ENCODE measurements at places on chromosomes 2 and 18. TPM values are rescaled to one million over a fixed set of nuclear protein-coding genes. Genes with fewer than 3 reads are reported as not detected.

The CFC1 gene
- not detected for total RNA-seq

The MTIF2 gene
- 44.6 TPM for total RNA-seq

DNA sequence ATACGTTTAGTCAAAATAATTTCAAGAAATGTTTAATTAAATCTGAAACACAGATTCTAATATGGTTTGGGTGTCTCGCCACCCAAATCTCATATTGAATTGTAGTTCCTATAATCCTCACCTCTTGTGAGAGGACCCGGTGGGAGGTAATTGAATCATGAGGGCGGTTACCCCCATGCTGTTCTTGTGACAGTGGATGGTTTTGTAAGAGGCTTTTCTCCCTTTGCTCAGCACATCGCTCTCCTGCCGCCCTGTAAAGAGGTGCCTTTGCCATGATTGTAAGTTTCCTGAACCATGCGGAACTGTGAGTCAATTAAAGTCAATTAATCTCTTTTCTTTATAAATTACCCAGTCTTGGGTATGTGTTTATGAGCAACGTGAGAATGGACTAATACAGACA lies 1045.1 kb upstream of the POU3F3 start:
- no peak for DNase-seq

DNA sequence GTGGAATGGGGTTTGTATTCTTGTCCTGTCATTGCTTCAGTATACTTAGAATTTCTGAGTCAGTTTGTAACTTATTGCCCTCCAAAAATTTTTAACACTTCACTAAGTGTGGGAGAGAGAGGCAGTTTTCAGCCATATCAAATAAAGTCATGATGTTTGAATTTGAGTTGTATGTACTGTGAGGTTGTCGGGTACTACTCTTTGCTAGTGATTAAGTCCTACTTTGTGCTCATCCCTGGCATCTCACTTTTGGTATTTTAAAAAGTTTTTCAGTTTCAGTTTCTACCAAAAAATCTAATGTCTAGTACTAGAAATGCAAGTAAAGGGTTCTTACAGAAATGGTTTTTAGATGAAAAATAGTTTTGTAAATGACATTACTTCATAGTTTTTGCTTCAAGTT lies 40.7 kb downstream of the EIF5B start:
- no peak for DNase-seq

- DNase-seq = no peak
Observed at GRCh38 chr2:42510608-42511243, 16.9 kb upstream of the KCNG3 start.

DNA sequence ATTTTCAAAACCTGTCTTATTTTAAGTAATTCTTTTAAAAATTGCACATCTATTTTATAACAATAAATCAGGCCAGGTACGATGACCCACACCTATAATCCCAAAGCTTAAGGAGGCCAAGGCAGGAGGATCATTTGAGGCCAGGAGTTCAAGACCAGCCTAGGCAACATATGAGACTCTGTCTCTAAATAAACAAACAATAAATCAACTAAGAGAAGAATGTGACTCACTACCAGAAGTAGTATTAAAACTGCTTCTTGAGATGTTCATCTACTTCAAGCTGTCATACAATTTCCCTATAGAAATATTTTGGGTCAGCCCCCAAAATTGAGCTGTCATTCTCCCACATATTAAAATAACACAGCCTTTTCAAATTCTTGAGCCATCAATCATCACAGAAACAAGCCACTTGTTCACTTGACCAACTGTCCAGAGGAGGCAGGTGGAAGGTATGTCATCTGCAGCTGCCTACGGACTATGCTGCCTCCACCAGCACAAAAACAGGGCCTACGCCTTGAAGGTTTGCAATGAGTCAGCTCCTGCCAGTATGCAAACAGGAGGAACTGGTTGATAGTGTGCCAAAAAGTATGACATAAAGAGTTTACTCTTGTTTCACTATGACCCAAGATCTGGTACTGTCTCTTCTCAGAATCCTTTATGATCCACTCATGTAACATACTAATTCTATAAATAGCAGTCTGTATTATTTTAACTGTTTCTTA lies 33.6 kb downstream of the KIDINS220 start:
- DNase-seq = peak; percentile 79

GRCh38 chr2:65450393-65450792 lies 18.0 kb upstream of the SPRED2 start:
- no peak for DNase-seq

DNA sequence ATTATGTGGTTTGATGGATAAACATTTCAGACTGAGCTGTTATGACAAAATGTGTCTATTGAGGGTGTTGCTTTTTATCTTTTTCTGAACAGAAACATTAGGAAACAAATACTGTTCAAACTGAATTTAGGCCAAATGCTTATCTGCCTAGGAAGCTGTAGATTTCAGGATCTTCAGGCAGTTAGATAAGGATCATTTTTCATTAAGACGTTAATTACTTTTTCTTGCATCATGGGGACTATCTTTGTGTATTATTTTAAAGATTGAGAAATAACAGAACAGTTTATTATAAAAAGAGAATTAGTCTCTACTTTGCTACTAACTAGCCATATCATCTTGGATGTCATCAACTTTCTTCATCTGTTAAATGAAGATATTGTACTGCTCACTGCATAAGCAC lies 107.5 kb downstream of the TTC27 start:
- DNase-seq = no peak

GRCh38 chr18:29074147-29074546 lies 897.2 kb upstream of the CDH2 start:
- DNase-seq = no peak

- DNase-seq = no peak
Observed at GRCh38 chr2:239881561-239882320, 143.4 kb downstream of the NDUFA10 start.

GRCh38 chr2:218786133-218786532 lies 4.2 kb downstream of the CYP27A1 start:
- no peak for DNase-seq

The ANKRD29 gene
- total RNA-seq = 4.3 TPM

DNA sequence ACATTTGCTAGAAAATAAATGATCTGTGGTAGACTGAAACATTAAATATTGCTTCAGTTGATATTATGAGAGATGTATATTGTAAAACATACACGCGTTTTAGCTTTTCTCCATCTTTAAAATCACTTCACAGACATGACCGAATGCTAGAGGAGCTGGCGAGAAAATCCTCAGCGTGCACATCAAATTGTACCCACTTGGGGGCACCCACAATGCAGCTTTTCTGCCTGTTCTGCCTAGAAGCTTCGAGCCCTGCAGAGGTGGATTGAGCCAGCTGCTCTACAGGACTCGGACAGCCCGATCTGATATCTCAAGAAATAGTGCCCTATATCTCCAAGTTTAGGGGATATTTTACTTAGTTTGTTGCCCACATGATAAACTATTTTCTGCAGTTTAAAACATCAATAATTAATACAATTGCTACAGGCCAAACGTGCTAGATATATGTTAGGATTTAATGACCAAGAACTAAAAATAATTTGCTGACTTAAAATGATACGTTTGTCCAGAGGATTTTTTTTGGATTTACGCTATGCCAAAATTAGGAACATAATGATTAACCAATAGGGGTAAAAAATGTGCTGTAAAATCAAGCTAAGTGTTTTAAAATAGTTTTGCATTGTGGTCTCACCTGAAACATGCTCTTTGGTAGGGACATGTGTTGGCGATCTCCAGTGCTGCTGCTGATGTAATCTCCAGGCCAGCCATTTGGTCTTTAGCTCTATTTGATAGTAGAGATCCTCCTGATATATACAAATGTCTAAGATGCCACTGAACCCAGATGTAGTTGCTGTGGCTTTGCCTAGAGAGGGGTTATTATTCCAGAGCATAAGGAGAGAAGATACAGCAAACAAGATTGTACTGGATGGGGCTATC lies 22.3 kb upstream of the ATP5MC3 start:
- peak; percentile 48 for DNase-seq

DNA sequence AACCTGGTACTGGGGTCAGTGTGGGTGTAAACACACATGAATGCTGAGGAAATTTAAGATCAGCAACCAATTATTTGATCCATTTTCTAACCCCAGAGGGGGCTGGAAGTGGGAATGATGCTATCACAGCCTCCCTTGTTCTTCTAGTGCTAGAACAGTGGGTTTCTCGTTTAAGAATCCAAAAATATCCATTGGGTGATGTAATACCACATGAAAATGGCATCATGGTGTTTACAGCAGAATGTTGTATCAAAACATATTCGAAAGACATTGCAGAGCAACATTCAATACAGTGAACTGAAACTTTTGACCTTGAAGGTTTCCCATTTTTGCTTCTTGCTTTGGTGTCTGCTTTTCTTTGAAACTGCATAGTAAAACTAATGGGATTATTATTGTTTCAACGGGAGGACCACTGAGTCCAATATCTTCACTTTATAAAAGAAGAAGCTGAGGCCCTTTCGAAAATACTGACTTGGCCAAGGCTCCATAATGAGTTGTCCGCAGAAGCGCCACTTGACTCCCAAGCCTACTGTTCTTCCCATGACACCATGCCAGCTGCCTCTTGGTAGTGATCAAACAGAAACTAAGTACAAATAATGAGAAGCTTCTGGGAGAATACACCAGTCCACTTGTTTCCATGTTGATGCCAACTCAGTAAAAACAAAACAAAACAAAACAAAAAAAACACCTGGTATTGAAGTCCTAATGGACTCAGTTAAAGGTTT lies 106.1 kb downstream of the COLEC12 start:
- DNase-seq = no peak

The CDK15 gene
- total RNA-seq = not detected

GRCh38 chr2:44015239-44015638 lies 19.4 kb upstream of the LRPPRC start:
- no peak for DNase-seq

- no peak for DNase-seq
Observed at GRCh38 chr2:134137182-134137611, 116.7 kb upstream of the MGAT5 start.

DNA sequence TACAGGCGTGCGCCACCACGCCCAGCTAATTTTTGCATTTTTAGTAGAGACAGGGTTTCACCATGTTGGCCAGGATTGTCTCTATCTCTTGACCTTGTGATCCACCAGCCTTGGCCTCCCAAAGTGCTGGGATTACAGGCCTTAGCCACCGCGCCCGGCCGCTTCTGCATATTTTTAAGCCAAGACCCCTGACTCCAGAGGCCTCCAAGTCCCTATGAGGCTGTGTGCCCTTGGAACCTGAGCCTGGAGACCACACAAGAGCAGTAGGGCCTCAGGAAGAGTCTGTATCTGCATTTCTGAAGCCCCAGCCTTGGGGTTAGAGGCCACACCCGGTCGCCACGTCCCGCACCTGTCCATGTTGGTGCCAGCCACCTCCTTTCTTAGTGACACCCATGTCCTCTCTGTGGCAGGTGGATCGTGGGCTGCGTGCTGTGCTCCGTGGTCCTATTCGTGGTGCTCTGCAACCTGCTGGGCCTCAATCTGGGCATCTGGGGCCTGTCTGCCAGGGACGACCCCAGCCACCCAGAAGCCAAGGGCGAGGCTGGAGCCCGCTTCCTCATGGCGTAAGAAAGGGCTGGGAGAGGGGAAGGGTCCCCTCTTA lies 5.3 kb downstream of the PROM2 start:
- no peak for DNase-seq

The FAM161A gene
- 8.4 TPM for total RNA-seq

DNA sequence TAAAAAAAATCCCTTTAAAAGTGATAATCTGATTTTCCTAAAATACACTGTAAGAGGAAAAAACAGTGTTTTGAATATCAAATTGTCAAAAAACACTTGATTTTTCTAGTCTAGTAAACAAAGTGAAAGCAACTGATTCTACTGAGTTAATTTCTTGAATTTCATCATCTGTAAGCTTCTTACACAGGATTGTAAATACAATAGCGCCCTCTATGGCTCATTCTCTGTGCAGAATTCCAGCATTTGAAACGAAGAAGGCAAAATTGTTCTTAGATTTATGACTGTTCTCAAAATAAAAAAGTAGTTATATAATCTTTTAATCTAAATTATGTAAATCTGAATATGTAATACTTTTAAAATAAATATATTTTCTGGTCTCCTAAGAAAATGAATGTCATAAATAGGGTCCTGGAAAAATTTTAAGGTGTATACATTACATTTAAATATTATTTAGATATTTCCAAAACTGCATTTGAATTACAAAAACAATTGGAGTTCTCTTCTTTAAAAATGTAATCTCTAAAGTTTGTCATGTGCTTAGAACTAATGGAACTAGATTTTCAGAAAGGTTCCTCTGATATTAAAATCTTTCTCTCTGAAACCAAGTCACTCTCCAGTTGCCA lies 176.9 kb upstream of the MC4R start:
- no peak for DNase-seq

The ASPRV1 gene
- 0.30 TPM for total RNA-seq

The CCDC148 gene
- 1.8 TPM for total RNA-seq

The ADCYAP1 gene
- not detected for total RNA-seq

Measured in PC-9 (cell line).